ENCODE measurements at places on chromosomes 1 and 21. TPM values are rescaled to one million over a fixed set of nuclear protein-coding genes. Genes with fewer than 3 reads are reported as not detected.

DNA sequence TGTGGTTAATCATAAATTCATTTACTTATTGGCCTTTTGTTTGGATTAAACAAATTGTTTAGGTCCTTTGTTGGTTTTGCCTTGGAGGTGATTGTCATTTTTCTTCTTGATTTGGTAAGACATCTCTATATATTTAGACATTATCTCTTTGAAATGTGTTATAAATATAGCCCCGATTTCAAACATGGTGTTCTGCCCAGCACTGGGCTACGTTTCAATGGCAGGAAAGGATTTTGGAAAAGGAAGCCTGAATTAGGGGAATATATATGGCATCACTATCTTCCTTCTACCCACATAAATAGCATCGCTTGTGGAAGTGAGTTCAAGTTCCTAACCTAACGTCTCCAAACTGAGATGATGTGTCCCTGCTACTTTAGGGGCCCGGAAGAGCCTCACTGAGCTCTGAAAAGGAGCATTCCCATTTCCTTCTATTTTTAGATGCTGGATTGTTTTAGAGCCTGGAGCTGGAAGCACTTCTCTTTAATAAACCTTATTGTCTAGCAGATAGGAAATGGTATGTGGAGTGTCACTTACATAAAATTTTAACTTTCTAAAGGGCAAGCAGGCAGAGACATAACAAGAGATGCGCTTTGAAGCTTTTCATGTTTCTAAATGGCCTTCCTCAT, 39.4 kb downstream of the PGBD5 start:
- DNase-seq = no peak

- no peak for DNase-seq
These were observed 190.8 kb downstream of the LTN1 start for GRCh38 chr21:28801906-28802305.

- DNase-seq = no peak
These were observed 51.2 kb downstream of the PIK3R3 start for GRCh38 chr1:46081206-46081605.

- peak; percentile 18 for DNase-seq
These were observed 15.4 kb downstream of the KCNH1 start for GRCh38 chr1:211118407-211119102.

DNA sequence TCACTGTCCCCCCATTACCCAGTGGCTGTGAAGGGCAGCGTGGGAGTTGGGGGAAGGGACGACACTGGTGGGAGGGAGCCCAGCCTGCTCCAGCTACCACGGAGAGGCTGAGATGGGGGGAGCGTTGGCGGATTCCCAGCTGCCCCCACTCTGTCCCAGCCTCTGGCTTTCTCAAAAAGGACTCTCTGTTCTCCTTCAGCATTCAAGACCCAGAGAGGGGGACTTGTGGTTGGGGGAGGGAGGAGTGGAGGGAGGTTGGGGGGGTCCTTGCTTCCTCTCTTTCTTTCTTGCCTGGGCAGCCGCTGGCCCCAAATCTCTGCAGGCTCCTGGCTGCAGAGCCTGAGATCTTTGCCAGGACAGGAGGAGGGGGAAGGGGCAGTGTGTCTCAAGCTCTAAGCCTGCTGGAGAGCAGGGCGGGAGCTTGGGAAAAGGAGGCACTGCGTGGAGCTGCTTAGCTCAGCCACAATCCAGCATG, 2.2 kb downstream of the ATP1A2 start:
- DNase-seq = peak; percentile 28

WLS gene
- 66.1 TPM for total RNA-seq

- DNase-seq = no peak
These were observed 6.9 kb downstream of the ENO1 start for GRCh38 chr1:8871539-8871935.

All from fibroblast of villous mesenchyme (primary cell).